Muscle of back (tissue), 13 donors: ENCODE measurements at places on chromosomes 6 and 20.

DNA sequence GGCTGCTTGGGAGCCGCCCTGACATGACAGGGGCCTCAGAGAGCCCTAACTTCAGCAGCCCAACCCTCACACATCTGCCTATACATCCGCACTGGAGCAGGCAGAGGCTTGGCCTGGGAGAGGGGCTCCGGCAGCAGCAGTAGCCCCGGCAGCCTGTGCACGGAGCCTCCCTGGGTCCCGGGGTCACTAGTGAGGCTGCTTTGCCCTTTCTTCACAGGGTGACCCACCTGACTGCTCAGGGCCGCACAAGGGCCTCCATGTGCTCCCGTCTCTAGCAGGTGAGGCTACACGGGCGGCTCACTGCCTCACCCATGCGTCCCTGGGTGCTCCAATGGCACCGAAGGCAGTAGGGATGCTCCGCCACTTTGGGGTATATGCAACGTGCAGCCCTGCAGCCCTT lies 36.7 kb upstream of the STX16 start:
- DNase-seq, result no peak

GRCh38 chr6:154488802-154489437 lies 21.6 kb downstream of the CNKSR3 start:
- no peak for DNase-seq

- DNase-seq, result peak; percentile 79
Observed at GRCh38 chr6:27753668-27754407, 158.4 kb downstream of the OR2B2 start.

DNA sequence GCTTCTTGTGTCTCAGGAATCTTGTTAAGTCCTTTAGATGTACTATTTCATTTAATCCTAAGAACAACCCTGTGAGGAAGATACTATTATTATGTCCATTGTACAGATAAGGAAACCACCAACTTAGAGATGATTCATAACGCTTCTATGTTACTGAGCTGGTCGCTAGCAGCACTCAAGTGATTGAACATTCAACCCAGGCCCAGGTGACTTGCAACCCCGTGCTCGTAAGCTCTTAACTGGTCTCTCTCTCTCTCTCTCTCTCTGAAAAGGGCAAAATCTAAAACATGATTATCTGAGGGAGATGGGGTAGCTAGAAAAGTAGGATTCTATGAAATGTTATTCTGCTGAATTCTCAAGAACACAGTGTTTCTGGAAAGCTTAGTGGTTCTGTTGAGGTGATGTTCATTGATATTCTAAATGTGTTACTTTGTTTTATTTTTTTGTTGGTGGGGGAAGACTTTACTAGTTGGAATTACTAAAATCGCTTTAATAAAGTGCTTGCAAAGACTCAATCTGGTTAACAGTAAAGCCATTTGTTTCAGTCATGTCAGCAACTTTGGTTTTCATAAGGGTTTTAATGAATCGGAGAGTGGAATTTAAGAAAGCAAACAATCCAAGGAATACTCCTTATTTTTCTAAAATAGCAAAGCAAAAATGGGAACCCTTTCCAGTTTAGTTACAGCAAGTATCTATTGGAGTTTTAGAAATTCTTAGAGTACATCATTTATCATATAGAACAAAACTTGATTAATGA lies 265.0 kb upstream of the TAB2 start:
- no peak for DNase-seq

DNA sequence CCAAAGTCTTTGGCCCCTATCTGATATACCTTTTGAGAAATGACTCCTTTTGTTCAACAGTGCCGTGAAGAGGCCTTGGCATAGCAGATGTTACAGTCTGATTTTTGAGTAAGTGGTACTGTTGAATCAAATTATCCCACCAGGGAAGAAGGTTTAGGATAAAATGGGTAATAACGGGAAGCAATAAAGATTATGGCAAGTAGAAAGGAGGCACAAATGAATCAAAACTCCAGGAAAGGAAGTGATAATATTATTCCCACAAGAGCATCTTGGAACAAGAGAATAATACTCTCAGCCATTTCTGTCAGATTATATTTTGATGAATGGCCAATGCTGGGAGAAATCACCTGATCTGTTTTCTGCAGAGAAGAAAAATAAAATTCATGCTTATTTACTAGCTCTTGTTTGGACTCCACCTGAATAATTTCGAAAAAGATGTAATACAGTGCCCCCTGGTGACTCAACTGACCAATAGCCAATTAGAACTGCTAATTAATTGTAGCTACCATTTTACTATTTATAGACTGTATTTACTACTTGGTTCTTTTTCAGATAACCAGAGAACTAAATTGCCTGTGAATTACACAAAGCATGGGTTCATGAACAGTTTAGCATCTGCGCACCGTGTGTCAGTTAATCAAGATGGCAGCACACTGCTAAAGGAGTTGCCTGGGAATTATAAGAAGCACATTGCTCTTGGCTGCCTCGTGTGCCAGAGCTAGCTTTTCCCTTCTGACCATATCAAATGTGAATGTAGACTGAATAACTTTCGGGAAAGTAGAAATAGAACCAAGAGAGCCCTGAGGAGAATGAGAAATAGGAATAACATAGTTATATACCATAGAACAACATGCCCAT lies 78.5 kb upstream of the TRDN start:
- peak; percentile 6 for DNase-seq

DNA sequence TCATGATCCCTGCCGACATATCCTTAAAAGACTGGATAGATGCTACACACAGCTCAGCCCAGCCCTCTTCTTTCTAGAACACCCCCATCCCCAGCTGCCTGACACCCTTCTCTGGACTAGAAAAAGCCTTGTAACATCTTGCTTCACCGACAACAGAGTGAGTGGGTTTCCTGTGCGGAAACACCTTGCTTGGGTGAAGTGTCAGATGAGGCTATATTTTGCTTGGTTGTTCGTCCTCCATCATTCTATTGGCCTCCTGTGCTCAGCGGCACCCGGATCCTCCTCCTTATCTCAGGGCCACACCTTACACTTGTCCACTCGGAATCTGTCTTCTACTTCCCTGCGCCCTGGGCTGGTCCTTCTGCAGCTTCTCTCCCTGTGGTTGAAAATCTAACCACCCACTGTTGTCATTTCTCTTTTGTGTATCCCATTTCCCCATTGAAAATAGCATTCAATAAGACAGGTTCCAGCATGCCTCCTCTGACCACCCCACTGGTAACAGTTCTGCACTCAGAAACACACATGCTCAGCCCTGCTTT lies 101.3 kb upstream of the MLN start:
- no peak for DNase-seq

DNA sequence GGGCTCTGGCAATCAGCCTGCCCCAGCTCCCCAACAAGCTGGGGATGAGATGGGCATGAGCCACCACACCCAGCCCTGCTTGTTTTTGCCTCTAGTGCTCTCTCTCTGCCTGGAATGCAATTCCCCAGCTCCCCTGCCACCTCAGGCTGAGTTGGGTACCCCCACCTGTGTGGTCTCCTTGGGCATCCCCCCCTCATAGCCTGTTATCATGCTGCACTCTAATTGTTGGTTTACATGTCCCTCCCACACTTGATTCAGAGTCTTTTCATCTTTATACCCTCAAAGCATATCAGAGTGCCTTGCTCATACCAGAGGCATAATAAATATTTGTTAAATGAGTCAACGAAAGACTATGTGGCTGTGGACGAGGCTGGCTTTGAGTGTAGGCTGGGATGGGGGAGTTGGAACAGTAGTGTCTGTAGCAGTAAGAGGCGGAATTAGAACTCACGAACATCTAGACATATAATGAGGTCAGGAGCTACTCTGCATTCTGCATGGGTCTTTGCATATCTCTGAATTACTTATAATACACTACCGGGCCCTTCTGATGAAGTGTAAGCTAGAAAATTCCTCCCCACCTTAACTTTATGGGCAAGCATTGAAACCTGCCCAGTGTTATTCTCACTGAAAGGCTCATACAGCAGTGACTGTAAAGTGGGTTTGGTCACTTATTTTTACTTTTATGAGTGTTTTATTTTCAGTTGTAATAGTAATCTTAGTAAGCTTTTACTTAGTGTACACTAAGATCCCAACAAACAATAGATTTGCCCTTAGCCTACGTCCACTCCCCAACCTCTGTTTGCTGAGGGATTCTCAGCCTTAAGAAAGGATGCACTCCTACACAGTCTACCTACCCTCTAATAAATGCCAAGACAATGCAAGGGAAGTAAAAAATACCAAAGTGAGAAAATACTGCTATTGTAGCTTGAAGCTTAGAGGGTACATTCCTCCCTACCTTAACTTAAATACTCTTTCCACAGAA lies 58.7 kb downstream of the EDN1 start:
- no peak for DNase-seq

DNA sequence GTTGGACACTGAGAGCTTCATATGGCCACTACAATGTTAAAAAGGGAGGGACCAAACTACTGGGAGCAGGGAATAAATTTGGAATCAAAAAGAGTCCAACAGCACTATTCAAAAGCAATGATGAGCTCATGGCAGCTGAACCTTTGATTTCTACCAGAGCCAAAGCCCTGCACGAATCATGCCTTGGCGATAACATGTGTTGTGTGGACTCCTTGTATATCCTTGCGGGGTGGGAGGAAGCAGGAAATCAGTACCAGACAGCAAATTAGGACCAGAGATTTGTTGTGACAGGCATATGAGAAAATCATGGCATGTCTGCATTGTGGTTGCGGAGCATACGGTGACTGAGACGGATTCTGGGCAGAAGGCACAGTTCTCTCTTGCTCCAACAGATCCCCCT lies 85.6 kb upstream of the EMILIN3 start:
- DNase-seq, result no peak

GRCh38 chr20:22985239-22985778 lies 49.8 kb upstream of the SSTR4 start:
- peak; percentile 37 for DNase-seq

DNA sequence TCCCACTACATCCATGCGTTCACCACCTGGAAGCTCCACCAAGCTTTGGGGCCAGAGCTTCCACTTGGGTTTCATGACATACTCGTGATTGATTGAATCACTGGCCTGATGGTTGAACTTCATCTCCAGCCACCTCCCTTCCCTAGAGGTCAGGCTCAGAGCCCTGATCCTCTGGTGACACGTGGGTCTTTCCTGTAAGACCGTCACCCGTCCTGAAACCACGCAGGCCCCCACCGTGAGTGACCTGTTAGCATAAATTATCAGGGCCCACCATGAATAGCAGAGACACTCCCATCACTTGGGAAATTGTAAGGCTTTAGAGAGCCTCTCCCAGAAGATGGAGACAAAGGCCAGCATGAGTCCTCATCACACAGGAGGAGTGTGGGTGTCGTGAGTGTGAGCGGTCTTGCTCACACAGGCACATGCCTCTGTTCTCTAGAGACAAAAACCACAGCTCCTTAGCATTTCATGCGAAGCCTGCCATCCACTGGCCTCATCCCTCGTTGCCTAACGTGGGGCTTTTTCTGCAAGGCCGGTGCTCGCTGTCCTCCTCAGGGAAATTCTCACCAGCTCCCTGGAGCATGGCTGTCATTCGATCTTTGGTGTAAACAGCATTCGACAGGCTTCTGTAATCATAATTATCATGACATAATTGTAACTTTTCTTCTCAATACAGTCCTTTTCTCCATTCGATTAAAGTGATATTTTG lies 65.1 kb upstream of the DUSP22 start:
- DNase-seq, result no peak

- DNase-seq, result no peak
Observed at GRCh38 chr6:77363702-77364101, 99.6 kb downstream of the HTR1B start.

GRCh38 chr20:19924255-19924654 lies 92.9 kb upstream of the NAA20 start:
- DNase-seq, result no peak

DNA sequence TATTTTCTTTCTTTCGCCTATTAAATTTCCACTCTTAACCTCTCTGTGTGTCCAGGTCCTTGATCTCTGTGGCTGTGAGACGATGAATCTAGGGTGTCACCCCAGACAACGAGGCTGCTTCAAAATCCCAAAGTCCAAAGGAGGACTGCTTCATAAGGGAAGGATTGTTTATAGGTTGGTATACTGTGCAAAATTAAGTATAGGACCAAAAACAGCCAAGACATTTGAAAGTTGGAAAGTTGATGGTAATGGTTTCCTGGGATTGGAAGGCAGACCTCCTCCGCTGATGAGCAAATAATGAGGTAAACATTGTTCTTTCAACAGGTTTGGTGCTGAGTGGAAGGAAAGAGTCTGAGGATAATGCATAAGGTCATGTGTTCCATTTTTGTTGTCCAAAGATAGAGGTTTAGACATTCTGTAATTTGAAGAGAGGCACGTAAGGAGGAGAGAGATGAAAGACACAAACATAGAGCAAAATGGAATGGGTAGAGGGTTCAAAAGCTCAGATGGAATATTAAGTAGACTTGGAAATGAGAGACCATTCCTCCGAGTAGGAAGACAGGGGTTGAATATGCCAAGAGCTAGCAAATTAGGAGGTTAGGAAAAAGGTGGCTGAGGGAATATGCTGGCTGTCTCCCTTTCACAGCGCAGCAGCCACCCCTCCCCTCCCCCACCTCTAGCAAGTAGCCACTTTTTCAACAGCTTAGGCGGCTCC lies 24.8 kb downstream of the ZNF311 start:
- DNase-seq, result peak; percentile 37

DNA sequence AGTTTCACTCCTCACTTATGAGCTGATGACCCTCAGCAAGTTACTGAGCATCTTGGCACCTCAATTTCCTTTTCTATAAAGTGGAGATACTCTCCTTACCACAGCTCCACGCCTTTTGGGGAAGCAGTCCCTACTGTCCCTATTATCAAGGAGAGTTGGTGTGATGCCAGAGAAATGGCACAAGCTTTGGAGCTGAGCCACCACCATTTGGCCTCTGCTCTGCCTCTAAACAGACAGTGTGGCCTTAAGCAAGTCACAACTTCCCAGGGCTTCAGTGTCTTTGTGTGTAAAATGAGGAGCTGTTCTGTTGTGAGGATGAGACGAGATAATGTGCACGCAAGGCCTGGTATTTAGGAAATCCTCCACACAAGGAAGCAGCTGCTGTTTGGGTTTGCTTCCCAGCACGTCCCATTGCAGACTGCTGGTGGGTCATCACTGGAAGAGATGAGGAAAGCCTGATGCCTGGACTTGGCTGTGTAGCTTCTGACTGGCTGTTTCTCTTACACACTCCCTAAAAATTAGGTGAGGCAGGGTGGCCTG lies 18.5 kb downstream of the NSFL1C start:
- no peak for DNase-seq
